Thyroid gland (tissue), 4 donors: ENCODE measurements at places on chromosomes 16 and 17. TPM values are rescaled to one million over a fixed set of nuclear protein-coding genes. Genes with fewer than 3 reads are reported as not detected.
A peak's percentile ranks its signal among the peaks of the same experiment; 100 is the strongest.

- no peak overlapping the region for H3K27ac ChIP-seq
- H3K27me3 ChIP-seq = peaks cover 67% of the 10 kb centered on the region
- H3K4me3 ChIP-seq = no peak overlapping the region
- peaks cover 29% of the 10 kb centered on the region for H3K4me1 ChIP-seq
Measured at GRCh38 chr17:48593840-48594537, 410 bp upstream of the HOXB5 start.

GRCh38 chr17:57522042-57523005 lies 222.8 kb downstream of the CCDC182 start:
- H3K4me3 ChIP-seq = no peak overlapping the region
- DNase-seq = no peak
- peaks cover 46% of the 10 kb centered on the region for H3K4me1 ChIP-seq
- H3K36me3 ChIP-seq = no peaks in the 10 kb centered on the region
- H3K27ac ChIP-seq = peak overlapping the region; percentile 68
- no peaks in the 10 kb centered on the region for H3K27me3 ChIP-seq

DNA sequence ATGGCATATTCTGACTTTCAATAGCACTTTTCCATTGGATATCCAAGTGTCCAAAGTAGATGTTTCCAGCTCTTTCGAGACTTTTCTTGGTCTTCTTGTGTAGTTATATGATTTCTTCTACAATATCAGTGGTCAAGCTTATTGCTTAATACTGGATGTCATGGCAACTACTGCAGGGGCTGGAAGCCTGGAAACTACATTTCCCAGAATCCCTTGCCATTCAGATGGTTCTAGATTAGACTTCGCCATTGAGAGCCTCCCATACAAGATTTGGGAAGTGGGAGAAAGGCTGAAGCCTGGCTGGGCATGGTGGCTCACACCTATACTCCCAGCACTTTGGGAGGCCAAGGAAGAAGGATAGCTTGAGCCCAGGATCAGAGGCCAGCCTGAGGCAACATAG lies 153.6 kb downstream of the C16orf95 start:
- H3K4me1 ChIP-seq = no peaks in the 10 kb centered on the region
- no peak overlapping the region for H3K27ac ChIP-seq
- no peaks in the 10 kb centered on the region for H3K36me3 ChIP-seq
- H3K27me3 ChIP-seq = no peaks in the 10 kb centered on the region
- DNase-seq = no peak
- H3K4me3 ChIP-seq = no peak overlapping the region

DNA sequence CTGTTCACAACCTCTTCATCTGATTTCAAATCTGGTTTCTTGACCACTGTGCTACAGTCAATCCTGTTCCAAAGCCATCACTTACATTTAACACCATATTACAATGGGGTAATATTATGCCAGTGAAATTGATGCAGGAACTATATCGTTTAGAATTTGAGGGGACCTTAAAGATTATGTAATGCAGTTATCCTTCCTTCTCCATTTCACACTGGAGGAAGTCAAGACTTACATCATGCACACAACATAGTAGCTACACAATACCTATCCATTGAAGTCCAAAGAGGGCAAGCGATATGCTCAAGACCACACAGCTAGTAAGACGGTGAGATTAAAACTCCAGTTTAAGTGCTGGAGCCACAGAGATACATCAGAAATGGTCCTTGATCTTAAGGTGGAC lies 16.8 kb downstream of the NOG start:
- H3K36me3 ChIP-seq = no peaks in the 10 kb centered on the region
- no peaks in the 10 kb centered on the region for H3K27me3 ChIP-seq
- H3K4me3 ChIP-seq = no peak overlapping the region
- H3K4me1 ChIP-seq = no peaks in the 10 kb centered on the region
- no peak overlapping the region for H3K27ac ChIP-seq

- H3K27me3 ChIP-seq = no peaks in the 10 kb centered on the region
- no peak overlapping the region for H3K4me3 ChIP-seq
- H3K36me3 ChIP-seq = no peaks in the 10 kb centered on the region
- H3K27ac ChIP-seq = no peak overlapping the region
- no peak for DNase-seq
Measured at GRCh38 chr17:41467561-41467960, 375 bp upstream of the KRT32 start.

DNA sequence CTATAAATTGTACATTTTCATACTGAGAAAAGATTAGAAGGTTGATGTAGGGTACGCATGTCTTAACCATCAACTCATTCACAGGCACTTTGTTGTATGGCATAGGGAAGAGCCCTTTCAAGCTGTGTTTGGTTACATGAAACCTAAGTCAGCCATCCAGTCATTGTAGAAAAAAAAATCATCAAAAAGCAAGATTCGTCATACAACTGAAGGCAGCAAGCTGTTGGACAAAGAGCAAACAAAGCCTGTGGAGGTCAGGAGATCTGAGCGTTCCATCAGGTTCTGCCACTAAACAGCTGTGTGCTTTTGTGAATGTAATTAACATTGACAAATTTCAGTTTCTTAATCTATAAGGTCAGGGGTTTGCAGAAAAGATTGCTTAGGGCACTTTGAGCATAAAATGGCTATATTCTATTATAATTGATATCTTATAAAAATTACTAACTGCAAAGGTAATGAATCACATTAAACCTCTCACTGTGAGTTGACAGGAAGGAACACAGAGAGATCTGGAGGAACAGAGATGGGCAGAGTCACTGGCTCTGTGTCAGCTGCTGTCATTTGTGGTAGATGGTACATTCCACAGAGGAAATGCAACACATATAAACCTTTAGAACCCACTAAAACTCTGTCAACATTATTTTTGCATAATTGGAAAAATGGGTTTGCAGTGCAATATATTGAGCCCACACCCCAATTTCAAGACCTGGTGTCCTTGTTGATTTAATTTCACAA lies 66.3 kb upstream of the MYOCD start:
- no peak overlapping the region for H3K4me3 ChIP-seq
- H3K36me3 ChIP-seq = no peaks in the 10 kb centered on the region
- no peak for DNase-seq
- H3K27me3 ChIP-seq = no peaks in the 10 kb centered on the region

- no peak overlapping the region for H3K4me3 ChIP-seq
- H3K4me1 ChIP-seq = no peaks in the 10 kb centered on the region
- no peak for DNase-seq
Measured at GRCh38 chr16:55706739-55707384, 51.1 kb downstream of the SLC6A2 start.

DNA sequence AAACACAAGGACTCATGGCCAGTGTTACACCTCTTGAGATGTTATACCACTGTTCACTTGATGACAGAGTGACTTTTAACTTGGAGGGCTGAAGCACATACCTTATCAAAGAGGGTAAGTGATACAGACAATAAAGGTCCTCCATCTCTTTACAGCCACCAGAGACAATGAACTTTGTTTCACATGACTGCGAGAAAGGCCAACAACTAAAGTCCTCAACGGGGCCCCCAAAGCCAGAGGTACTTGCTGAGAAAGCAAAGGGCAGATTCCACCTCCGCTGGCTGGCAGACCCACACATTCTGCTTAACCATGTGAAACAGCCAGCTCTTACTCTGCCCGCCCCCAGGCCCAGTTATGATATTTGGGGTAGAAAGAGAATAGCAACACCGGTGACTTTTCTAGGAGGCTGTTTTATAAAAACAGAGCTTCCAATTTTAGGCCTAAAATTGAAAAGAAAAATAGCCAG lies 21.4 kb downstream of the DCUN1D3 start:
- H3K27me3 ChIP-seq = no peaks in the 10 kb centered on the region
- DNase-seq = peak; percentile 52
- H3K27ac ChIP-seq = peak overlapping the region; percentile 60
- no peak overlapping the region for H3K4me3 ChIP-seq

GRCh38 chr16:4982056-4982867 lies 24.1 kb downstream of the SEC14L5 start:
- H3K27me3 ChIP-seq = no peaks in the 10 kb centered on the region
- DNase-seq = no peak
- no peaks in the 10 kb centered on the region for H3K36me3 ChIP-seq
- no peak overlapping the region for H3K4me3 ChIP-seq

- H3K36me3 ChIP-seq = no peaks in the 10 kb centered on the region
- no peak overlapping the region for H3K27ac ChIP-seq
- peaks cover 34% of the 10 kb centered on the region for H3K4me1 ChIP-seq
- DNase-seq = no peak
Measured at GRCh38 chr16:85366031-85366763, 246.9 kb upstream of the GSE1 start.

DNA sequence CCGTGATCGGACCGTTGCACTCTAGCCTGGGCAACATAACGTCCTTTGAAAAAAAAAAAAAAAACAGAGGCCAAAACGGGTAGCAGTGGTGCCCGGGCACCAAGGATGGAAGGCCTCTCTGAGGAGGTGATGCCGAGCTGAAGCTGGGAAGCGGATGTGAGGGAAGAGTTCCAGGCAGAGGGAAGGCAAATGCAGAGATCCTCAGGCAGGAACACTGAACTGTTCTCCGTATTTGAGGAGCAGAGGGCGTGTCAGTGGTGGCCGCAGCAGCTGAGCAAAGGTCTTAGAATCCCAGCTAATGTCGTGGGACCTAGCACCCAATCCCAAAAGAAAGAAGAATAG lies 656 bp upstream of the KCTD13 start:
- H3K36me3 ChIP-seq = peaks cover 3% of the 10 kb centered on the region
- DNase-seq = no peak
- peaks cover 8% of the 10 kb centered on the region for H3K4me1 ChIP-seq
- no peaks in the 10 kb centered on the region for H3K27me3 ChIP-seq
- H3K27ac ChIP-seq = peak overlapping the region; percentile 76

GRCh38 chr16:86428729-86429517 lies 81.4 kb upstream of the FOXF1 start:
- H3K27me3 ChIP-seq = no peaks in the 10 kb centered on the region
- H3K27ac ChIP-seq = no peak overlapping the region
- no peak for DNase-seq
- no peaks in the 10 kb centered on the region for H3K4me1 ChIP-seq

DNA sequence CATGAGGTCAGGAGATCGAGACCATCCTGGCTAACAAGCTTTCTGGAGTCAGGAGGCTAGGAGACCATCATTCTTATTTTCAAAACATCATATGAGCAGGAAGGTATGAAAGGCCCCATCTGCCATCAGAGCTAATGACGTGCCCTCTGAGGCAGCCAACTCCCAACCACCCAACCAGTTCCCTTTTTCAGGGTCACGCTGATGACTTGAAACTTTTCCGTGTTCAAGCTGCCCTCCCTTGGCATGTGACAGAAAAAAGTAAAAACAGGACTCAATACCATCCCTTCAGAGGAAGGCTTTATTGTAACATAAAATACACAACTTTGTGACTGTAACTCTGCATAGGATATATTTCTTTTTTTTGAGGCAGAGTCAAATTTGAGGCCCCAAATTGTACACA lies 4.6 kb upstream of the GHDC start:
- DNase-seq = no peak
- no peaks in the 10 kb centered on the region for H3K36me3 ChIP-seq
- peaks cover 17% of the 10 kb centered on the region for H3K4me1 ChIP-seq
- no peak overlapping the region for H3K27ac ChIP-seq

- DNase-seq = no peak
- H3K27ac ChIP-seq = peak overlapping the region; percentile 84
- H3K4me3 ChIP-seq = peak overlapping the region; percentile 76
- no peaks in the 10 kb centered on the region for H3K36me3 ChIP-seq
- H3K4me1 ChIP-seq = peaks cover 9% of the 10 kb centered on the region
Measured at GRCh38 chr17:44688675-44689476, 700 bp downstream of the CCDC43 start.

DNA sequence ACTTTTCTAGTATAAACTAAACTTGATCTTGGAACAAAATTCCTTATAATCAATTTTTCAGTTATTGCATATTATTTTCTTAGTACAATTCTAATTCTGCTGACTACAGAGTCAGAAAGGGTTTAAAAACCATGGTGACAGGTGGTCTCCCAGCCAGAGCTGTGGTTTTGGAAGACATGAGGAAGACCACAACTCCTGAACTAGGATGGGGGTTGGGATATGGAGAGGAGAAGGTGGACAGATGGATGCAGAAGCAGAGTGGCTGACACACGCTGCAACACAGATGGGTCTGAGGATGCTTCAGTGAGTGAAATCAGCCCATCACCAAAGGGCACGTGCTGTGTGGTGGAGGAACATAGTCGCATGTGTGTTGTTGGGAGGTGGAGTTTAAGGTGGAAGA lies 187.7 kb downstream of the LGALS9B start:
- DNase-seq = no peak
- H3K36me3 ChIP-seq = no peaks in the 10 kb centered on the region
- no peak overlapping the region for H3K4me3 ChIP-seq
- no peaks in the 10 kb centered on the region for H3K27me3 ChIP-seq
- no peaks in the 10 kb centered on the region for H3K4me1 ChIP-seq

- no peak overlapping the region for H3K4me3 ChIP-seq
- H3K27me3 ChIP-seq = no peaks in the 10 kb centered on the region
- no peaks in the 10 kb centered on the region for H3K36me3 ChIP-seq
- DNase-seq = no peak
Measured at GRCh38 chr17:49548051-49548505, 27.6 kb upstream of the NXPH3 start.

DNA sequence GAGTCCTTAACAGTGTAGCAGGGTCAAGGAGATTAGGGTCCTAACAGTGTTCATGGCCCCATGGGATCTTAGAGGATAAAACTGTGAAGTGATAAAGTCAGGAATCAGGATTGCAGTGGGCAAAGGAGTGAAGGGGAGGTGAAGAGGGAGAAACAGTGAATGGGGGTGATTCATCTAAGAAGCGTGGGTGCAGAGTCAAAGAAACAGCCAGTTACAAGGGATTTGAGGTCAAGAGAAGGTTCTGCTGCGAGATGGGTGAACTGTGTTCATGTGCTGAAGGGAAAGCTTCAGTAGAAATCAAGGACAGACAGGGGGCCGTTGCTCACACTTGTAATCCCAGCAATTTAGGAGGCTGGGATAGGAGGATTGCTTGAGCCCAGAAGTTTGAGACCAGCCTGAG lies 5.9 kb downstream of the GTF3C1 start:
- no peaks in the 10 kb centered on the region for H3K27me3 ChIP-seq
- H3K36me3 ChIP-seq = peaks cover 62% of the 10 kb centered on the region
- no peak for DNase-seq
- peaks cover 18% of the 10 kb centered on the region for H3K4me1 ChIP-seq

DNA sequence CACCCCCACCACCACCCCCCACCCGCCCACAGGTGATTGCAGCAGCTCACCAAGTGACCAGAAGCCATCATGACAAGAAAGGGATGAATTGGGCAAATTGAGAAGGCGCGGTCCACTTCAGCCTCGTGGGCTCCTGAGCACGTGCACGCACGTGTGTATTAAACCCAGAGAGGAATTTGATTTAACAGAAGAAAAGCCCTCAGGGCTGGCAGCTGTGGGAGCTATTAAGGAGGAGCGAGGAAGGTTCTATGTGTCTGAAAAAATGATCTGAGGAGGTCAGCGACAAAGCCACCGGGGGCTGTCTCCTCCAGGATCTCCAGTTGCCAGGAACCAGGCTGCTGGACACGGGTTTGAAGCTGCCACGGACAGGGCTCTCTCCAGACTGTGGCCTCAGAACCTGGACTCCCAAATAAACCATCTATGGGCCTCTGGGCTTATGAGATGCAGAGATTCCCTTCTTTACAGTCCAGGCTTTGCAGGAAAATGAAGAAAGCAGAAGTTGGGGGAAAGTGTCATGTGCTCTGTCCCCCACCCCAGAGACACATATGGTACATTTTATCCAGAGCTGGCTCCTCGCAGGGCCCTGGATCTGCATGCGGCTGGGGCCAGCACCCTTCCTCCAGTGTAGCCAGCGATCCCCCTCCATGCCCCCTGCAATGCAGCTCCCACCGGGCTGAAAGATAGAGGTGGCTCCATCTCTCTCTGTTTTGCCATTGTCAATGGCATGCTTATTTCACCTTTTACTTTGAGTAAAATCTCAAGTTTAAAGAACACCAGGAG lies 219.7 kb upstream of the RPL38 start:
- no peak overlapping the region for H3K27ac ChIP-seq
- DNase-seq = no peak
- H3K36me3 ChIP-seq = no peaks in the 10 kb centered on the region
- no peaks in the 10 kb centered on the region for H3K4me1 ChIP-seq

The PLLP gene
- 32.4 TPM for total RNA-seq

The TNP2 gene
- total RNA-seq = not detected

The KRTAP2-1 gene
- total RNA-seq = not detected

The KIFC3 gene
- 88.8 TPM for total RNA-seq
